Right cardiac atrium (tissue), 5 donors: ENCODE measurements at places on chromosomes 7 and 10. TPM values are rescaled to one million over a fixed set of nuclear protein-coding genes. Genes with fewer than 3 reads are reported as not detected.
A peak's percentile ranks its signal among the peaks of the same experiment; 100 is the strongest.

CADPS2 gene
- 11.1 TPM for total RNA-seq

PON1 gene
- not detected for total RNA-seq

GRCh38 chr10:52420656-52421055 lies 106.6 kb downstream of the DKK1 start:
- peak; percentile 20 for DNase-seq

GRCh38 chr7:34675749-34676374 lies 17.8 kb downstream of the NPSR1 start:
- DNase-seq = no peak
